ENCODE measurements at places on chromosomes 3 and 15. TPM values are rescaled to one million over a fixed set of nuclear protein-coding genes. Genes with fewer than 3 reads are reported as not detected.

The MCF2L2 gene
- polyA plus RNA-seq, result 0.12 TPM

The GP5 gene
- polyA plus RNA-seq, result not detected

The PLEKHO2 gene
- polyA plus RNA-seq, result 58.9 TPM

The TUSC7 gene
- polyA plus RNA-seq, result not detected

The TAGLN3 gene
- polyA plus RNA-seq, result 1.7 TPM

The ST3GAL6 gene
- polyA plus RNA-seq, result 9.9 TPM

Measured in adipose tissue (tissue), 3 donors.